NCI-H345 (cell line): ENCODE measurements at places on chromosomes 7 and 10.

GRCh38 chr7:1704811-1705738 lies 35.0 kb downstream of the ELFN1 start:
- no peak for DNase-seq

GRCh38 chr10:79137300-79137756 lies 68.6 kb downstream of the ZMIZ1 start:
- no peak for DNase-seq

DNA sequence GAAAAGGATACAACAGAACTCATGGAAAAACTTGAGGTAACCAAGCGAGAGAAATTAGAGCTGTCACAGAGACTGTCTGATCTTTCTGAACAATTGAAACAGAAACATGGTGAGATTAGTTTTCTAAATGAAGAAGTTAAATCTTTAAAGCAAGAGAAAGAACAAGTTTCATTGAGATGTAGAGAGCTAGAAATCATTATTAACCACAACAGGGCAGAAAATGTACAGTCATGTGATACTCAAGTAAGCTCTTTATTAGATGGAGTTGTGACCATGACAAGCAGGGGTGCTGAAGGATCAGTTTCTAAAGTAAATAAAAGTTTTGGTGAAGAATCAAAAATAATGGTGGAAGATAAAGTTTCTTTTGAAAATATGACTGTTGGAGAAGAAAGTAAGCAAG lies 62.1 kb downstream of the AKAP9 start:
- no peak for DNase-seq

DNA sequence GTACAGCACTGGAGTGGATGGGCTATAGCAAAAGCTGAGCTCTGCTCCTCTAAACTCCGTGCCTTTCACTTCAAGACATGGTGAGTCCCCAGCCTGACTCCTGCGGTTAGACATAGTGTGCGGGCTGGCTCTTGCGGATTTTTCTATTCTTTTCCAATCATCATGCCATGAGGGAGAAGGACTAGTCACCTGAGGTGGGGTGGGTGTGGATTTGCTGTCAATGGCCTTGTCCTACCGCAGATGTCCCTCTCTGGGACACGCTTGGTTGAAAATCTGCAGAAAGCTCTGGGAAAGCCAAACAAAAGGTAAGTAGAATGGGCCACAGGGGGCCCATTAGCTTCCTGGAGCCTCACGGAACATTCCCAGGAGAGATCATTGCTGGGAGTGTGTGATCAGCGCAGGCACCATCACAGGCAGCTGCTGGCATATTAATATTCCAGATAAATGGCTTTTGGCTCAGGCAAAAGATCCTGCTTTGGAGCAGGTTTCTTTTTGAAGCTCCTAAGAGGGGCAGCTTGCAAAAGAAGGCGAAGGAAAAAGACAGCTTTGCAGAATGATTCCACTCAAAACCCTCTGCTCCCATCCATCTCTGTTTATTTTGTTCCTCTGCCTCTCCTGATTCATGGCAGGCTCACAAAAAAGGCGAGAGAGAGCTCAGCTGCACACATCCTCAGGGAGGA lies 509.0 kb upstream of the ZMIZ1 start:
- peak; percentile 97 for DNase-seq

GRCh38 chr7:158564663-158565035 lies 23.0 kb downstream of the PTPRN2 start:
- no peak for DNase-seq

- no peak for DNase-seq
Observed at GRCh38 chr7:116509982-116510579, 10.5 kb downstream of the CAV2 start.

DNA sequence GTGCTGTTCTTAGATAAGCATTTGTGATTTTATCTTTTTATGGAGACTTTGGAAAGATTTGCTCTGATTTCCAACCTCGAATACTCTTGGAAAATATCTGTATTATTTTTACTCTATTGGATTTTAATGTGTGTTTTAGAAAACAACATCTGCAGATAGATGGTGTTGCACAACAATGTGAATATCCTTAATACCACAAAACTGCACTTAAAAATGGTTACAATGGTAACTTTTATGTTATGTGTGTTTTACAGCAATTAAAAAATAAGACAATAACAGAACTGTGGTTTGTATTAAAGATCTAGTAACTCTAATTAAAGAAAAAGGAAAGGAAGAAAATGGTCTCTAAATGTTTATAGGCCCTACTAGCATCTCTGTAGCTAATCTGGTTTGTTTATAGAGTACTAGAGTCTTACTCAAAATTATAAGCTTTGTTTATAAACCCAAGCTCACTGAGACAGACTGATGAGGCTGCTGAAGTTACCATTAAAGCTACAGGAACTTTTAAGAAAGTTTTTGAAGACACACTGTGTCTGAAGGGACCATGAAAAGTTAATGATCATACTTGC lies 74.6 kb upstream of the CC2D2B start:
- DNase-seq: no peak

GRCh38 chr10:52801947-52802346 lies 29.4 kb upstream of the MBL2 start:
- DNase-seq: no peak

GRCh38 chr7:69736126-69736810 lies 138.0 kb downstream of the AUTS2 start:
- peak; percentile 16 for DNase-seq

GRCh38 chr7:2034291-2035201 lies 198.2 kb downstream of the MAD1L1 start:
- DNase-seq: no peak

GRCh38 chr7:92608380-92609322 lies 18.5 kb upstream of the FAM133B start:
- peak; percentile 74 for DNase-seq

- DNase-seq: no peak
Observed at GRCh38 chr7:92131764-92132330, 2.4 kb downstream of the CYP51A1 start.

DNA sequence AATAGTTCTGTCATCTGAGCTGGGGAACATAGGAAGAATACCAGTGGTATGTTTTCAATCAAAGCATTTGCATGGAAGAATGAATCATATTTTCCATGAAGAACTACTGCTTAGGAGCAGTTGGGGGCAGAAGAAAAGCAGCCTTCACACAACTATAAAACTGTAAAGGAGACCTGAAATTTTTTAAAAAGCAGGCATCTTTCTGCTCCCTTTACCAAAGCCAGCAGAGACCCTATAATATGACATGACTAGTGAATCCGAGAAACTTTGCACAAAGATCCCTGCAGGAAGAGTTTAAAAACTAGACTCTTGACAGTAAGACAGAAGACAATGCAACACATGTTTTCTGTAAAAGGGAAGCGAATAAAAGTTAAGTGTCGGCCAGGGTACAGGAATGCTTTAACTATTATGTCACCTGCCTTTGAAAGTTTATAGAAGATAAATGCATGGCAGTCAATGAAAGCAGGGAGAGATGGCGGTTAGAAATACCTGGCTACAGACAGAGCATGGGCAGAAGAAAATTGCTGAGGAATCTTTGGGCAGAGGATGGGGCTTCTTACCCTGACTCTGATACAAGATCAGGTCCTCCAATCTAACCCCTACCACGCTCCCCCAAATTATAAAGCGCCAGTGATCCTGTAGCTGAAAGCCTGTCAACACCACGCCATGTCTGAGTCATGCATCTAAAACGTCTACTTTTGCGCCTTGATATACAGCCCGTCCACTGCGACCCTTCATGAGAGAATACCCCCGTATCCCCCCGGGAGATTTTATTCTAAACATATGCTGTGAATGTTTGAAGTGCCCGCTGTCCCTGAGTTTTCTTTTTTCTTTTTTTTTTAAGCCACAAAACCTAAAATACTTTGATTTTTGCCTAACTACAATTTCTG lies 93.1 kb downstream of the GLI3 start:
- no peak for DNase-seq
